ENCODE measurements at places on chromosomes 13 and 19.

GRCh38 chr13:59424661-59425060 lies 739.1 kb downstream of the DIAPH3 start:
- DNase-seq = no peak

DNA sequence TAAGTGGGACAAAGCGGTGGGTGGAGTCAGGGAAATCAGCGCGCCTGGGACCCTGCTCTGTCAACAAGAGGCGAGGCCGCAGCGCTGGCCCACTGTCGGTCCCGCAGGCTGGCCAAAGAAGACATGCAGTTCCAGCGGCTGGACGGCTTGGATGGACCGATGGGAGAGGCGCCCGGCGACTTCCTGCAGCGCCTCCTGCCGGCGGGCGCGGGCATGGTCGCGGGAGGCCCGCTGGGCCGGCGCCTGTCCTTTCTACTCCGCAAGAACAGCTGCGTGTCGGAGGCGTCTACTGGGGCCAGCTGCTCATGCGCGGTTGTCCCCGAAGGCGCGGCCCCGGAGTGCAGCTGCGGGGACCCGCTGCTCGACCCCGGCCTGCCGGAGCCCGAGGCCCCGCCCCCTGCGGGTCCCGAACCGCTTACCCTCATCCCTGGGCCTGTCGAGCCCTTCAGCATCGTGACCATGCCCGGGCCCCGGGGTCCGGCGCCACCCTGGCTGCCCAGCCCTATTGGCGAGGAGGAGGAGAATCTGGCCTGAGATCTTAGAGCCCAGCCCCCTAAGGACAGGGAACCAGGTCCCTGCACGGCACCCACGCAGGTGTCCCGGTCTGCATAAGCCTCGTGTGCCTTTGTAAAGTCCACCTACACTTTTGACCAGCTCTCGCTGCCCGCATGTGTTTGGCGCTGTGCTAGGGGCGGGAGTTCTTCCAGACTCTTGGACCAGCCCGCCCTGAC lies 6.1 kb downstream of the BEST2 start:
- DNase-seq = no peak

DNA sequence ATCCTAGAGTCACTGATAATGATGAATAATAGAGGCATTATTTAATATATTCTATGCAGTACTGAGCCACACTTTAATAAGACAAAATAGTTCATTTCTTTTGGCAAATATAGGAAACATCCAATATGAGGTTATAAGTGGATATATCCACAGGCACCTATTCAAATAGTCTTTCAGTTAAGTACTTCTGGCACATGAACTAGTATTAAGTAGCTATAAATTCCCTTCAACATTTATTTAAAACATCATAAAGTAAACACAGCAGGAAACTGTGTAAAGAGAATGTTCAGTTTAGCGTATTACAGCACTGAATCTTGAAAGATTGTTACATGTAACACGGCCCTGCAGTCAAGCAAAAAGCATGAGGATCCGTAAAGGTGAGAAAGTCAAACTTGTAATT lies 463.3 kb upstream of the KLF12 start:
- DNase-seq = no peak

DNA sequence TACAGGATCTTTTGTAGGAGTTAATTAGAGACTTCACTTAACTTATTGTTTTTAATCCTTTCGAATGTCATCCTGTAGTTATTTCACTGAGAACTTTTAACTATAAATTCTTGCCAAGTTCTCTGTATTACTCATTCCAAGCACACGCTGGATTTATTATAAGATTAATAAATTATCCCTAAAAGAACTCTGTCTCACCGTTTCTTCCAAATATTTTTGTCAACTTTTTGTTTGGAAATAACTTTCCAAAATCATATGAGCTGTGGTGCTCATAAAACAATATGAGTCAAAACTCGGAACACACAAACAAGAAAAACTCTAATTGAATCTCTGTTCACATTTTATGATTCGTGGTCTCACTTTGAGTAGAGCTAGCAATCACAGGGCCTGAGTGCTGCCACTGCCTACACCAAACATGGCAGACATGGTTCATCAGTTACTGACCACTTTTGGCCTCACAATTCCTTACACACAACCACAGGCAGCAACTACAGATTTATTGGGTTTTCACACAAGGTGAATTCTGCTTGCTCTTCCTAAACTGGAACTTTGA lies 412.0 kb downstream of the FGF14 start:
- no peak for DNase-seq

GRCh38 chr19:19406878-19407632 lies 1.6 kb downstream of the GATAD2A start:
- peak; percentile 25 for DNase-seq

- no peak for DNase-seq
Observed at GRCh38 chr13:80560609-80561008, 219.7 kb upstream of the SPRY2 start.
